ENCODE measurements at places on chromosomes 3 and 15. TPM values are rescaled to one million over a fixed set of nuclear protein-coding genes. Genes with fewer than 3 reads are reported as not detected.

The ST8SIA2 gene
- 12.7 TPM for total RNA-seq

The VEPH1 gene
- total RNA-seq, result 7.8 TPM

The PTPN23 gene
- total RNA-seq, result 18.8 TPM

The SLC12A1 gene
- total RNA-seq, result not detected

The KPNA1 gene
- 42.6 TPM for total RNA-seq

The GP9 gene
- total RNA-seq, result not detected

The TASOR gene
- 134 TPM for total RNA-seq

The SLC22A14 gene
- not detected for total RNA-seq

The STXBP5L gene
- total RNA-seq, result not detected

The MYO5C gene
- 11.0 TPM for total RNA-seq

The FOXB1 gene
- total RNA-seq, result not detected

The COPS2 gene
- total RNA-seq, result 121 TPM

The OR5K2 gene
- total RNA-seq, result not detected

The NTRK3 gene
- 14.7 TPM for total RNA-seq

The CYP19A1 gene
- total RNA-seq, result 3.0 TPM

The PLCL2 gene
- 94.1 TPM for total RNA-seq

The AADAC gene
- total RNA-seq, result 5.1 TPM

The RBPMS2 gene
- 0.41 TPM for total RNA-seq

The FETUB gene
- not detected for total RNA-seq

The CHRNB4 gene
- total RNA-seq, result 1.1 TPM

The NECTIN3 gene
- total RNA-seq, result 55.4 TPM

The ESYT3 gene
- 5.8 TPM for total RNA-seq

The CCDC9B gene
- 25.4 TPM for total RNA-seq

The AHSG gene
- not detected for total RNA-seq

The BAHD1 gene
- total RNA-seq, result 13.6 TPM

The GOLGA6L10 gene
- 4.1 TPM for total RNA-seq

The ASB14 gene
- total RNA-seq, result 3.4 TPM

The SAMMSON gene
- 0.41 TPM for total RNA-seq

The ARL8B gene
- 53.1 TPM for total RNA-seq

The TRH gene
- total RNA-seq, result 0.62 TPM

The TICRR gene
- total RNA-seq, result 3.2 TPM

The CNTN6 gene
- 3.5 TPM for total RNA-seq

The SEMA6D gene
- 34.9 TPM for total RNA-seq

The CCR1 gene
- total RNA-seq, result 1.2 TPM

All from tongue (tissue), 3 donors.